ENCODE measurements at places on chromosomes 2 and 18. TPM values are rescaled to one million over a fixed set of nuclear protein-coding genes. Genes with fewer than 3 reads are reported as not detected.

The PROKR1 gene
- not detected for total RNA-seq

GRCh38 chr2:181420259-181421130 is 36.7 kb upstream of the ITGA4 start:
- H3K36me3 ChIP-seq = peaks cover 11% of the 10 kb centered on the region
- H3K27me3 ChIP-seq = no peaks in the 10 kb centered on the region
- DNase-seq = no peak

The SIGLEC15 gene
- not detected for total RNA-seq

DNA sequence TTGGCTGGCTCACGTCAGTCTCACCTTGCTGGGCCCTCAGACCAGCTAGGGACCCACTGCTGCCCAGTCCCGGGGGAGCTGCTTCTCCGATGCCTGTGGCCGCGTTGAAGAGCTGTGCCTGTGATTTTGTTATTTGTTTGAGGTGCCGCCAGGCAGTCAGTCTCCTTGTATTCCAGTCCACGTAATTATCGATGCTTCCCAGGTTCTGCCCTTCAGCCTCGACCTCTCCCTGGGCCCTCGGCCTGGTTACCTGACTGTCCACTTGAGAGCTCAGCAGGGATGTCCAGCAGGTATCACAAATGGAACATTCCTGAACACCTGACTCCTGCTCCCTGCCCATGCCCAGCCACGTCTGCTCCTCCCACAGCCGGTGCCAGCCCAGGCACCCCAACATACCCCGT is 195.9 kb upstream of the HS6ST1 start:
- peaks cover 2% of the 10 kb centered on the region for H3K27me3 ChIP-seq
- no peak for DNase-seq
- H3K4me1 ChIP-seq = peaks cover 9% of the 10 kb centered on the region
- H3K36me3 ChIP-seq = no peaks in the 10 kb centered on the region
- no peak overlapping the region for H3K27ac ChIP-seq
- no peak overlapping the region for H3K4me3 ChIP-seq

- peaks cover 2% of the 10 kb centered on the region for H3K36me3 ChIP-seq
- peaks cover 14% of the 10 kb centered on the region for H3K4me1 ChIP-seq
- H3K27me3 ChIP-seq = peaks cover 77% of the 10 kb centered on the region
- DNase-seq = no peak
Observed at GRCh38 chr2:216632346-216632951, 771 bp upstream of the IGFBP2 start.

- peaks cover 35% of the 10 kb centered on the region for H3K4me1 ChIP-seq
- DNase-seq = peak; percentile 59
- peaks cover 12% of the 10 kb centered on the region for H3K36me3 ChIP-seq
- no peaks in the 10 kb centered on the region for H3K27me3 ChIP-seq
- peak overlapping the region; percentile 91 for H3K27ac ChIP-seq
Observed at GRCh38 chr2:64018701-64019082, 536 bp downstream of the VPS54 start.

The UGT1A10 gene
- total RNA-seq = not detected

The CHRND gene
- total RNA-seq = not detected

Measured in activated CD8-positive, alpha-beta memory T cell treated with anti-CD3 and anti-CD28 coated beads, Interleukin-2, amount 10 ng/mL, durations not matched to agents 7 days and 5 days (primary cell).